Upper lobe of right lung (tissue), 1 donor: ENCODE measurements at places on chromosomes 7 and 10.

DNA sequence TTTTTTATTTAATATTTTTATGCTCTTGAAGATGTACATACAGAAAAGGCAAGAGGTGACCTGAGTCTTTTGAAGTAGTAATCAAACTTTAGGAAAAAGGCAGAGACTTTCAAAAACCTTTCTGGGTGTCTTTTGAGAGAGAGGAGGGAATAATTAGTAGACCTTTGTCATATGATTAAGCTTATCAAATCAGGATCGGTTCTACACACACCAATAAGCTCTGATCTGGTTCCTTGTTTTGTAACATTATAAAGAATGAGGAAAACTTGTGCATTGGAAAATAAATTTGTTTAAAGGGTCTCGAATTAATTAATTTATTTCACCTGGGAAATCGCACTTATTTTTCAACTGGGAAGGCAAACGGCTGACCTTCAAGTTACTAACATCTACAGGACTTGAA, 11.9 kb downstream of the TWIST1 start:
- H3K36me3 ChIP-seq, result no peaks in the 10 kb centered on the region
- H3K27me3 ChIP-seq, result peaks cover 88% of the 10 kb centered on the region
- H3K27ac ChIP-seq, result no peak overlapping the region
- no peak overlapping the region for H3K4me3 ChIP-seq
- DNase-seq, result no peak
- H3K4me1 ChIP-seq, result peaks cover 4% of the 10 kb centered on the region

- H3K27me3 ChIP-seq, result no peaks in the 10 kb centered on the region
- H3K36me3 ChIP-seq, result no peaks in the 10 kb centered on the region
Observed at GRCh38 chr7:110830778-110831177, 260.1 kb upstream of the LRRN3 start.

GRCh38 chr7:2019711-2020511, 212.8 kb downstream of the MAD1L1 start:
- no peaks in the 10 kb centered on the region for H3K36me3 ChIP-seq
- DNase-seq, result peak; percentile 89
- peak overlapping the region; percentile 65 for H3K27ac ChIP-seq
- no peaks in the 10 kb centered on the region for H3K27me3 ChIP-seq
- H3K4me1 ChIP-seq, result peaks cover 13% of the 10 kb centered on the region

- H3K4me3 ChIP-seq, result no peak overlapping the region
- no peak for DNase-seq
- H3K4me1 ChIP-seq, result no peaks in the 10 kb centered on the region
- H3K27me3 ChIP-seq, result no peaks in the 10 kb centered on the region
- H3K36me3 ChIP-seq, result no peaks in the 10 kb centered on the region
Observed at GRCh38 chr7:22111661-22112060, 166.0 kb upstream of the CDCA7L start.

DNA sequence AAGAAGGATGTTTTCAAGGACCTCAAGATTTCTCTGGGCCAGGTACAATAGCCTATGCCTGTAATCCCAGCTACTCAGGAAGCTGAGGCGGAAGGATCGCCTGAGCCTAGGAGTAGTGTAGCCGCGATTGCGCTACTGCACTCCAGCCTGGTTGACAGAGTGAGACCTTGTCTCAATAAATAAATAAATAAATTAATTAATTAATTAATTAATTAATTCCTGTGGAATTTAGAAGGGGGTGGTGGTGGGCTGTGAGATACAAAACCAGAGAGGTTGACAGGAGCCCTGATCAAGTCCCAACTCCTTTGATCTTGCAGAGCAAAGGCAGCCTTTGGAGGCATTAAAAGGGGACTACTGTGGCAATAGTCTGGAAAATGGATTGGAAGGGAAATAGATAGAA, 39.3 kb upstream of the NRF1 start:
- peaks cover 4% of the 10 kb centered on the region for H3K27me3 ChIP-seq
- H3K36me3 ChIP-seq, result no peaks in the 10 kb centered on the region
- H3K4me1 ChIP-seq, result no peaks in the 10 kb centered on the region
- H3K4me3 ChIP-seq, result no peak overlapping the region

GRCh38 chr7:154373956-154374355, 321.8 kb downstream of the DPP6 start:
- H3K4me3 ChIP-seq, result no peak overlapping the region
- DNase-seq, result no peak
- H3K4me1 ChIP-seq, result no peaks in the 10 kb centered on the region
- no peaks in the 10 kb centered on the region for H3K36me3 ChIP-seq
